ENCODE measurements at places on chromosomes 5 and 9.

DNA sequence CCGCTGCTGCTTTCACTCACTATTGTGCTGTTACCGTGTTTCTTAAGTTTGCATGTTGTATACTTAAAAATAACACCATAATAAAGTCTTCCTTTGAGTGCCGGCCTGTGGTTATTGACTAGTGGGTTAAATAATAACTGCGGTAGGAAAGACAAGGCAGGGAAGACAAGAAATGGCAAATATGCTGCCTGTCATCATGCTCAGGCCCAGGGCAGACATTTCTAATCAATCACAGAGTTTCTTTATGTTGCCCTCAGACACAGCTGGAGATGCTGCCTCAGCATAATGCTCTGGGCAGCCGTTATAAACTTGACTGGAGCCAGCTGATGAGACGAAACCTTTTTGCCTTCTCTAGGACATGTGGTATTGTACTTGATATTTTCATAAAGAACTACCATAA lies 215.0 kb downstream of the GAPVD1 start:
- DNase-seq: no peak
- H3K27ac ChIP-seq: no peak overlapping the region
- no peaks in the 10 kb centered on the region for H3K27me3 ChIP-seq
- H3K4me3 ChIP-seq: no peak overlapping the region
- H3K36me3 ChIP-seq: peaks cover 9% of the 10 kb centered on the region

DNA sequence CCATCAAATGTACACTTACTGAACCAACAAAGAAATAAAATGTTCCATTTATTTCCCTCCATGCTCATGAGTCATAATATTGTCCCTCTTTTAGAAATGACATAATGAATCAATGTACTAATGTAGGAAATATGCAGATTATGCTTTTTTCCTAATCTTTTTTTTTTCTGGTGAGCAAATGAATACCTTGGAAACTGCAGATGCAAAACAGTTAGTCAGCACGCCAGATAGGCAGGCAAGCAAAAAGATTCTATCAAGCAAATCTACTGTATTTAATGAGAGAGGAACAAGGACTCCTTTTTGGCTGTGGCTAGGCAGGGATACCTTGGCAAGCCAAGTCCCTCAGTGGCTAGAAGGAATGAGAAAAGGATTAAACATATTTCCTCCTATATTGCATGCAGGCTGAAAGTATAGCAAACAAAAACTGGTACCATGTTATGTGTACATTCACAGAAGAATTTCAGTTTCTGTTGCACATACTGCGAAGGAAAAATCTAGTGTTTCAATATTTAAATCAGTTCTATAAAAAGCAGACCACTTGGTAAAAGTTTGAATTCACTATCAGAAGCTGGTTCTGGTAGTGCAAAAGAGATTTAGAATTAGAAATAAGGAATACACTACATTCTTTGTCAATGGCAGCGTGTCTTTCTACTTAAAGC lies 605.4 kb downstream of the TLE1 start:
- no peak overlapping the region for H3K27ac ChIP-seq
- H3K27me3 ChIP-seq: no peaks in the 10 kb centered on the region
- DNase-seq: no peak
- no peaks in the 10 kb centered on the region for H3K4me1 ChIP-seq
- no peaks in the 10 kb centered on the region for H3K36me3 ChIP-seq

DNA sequence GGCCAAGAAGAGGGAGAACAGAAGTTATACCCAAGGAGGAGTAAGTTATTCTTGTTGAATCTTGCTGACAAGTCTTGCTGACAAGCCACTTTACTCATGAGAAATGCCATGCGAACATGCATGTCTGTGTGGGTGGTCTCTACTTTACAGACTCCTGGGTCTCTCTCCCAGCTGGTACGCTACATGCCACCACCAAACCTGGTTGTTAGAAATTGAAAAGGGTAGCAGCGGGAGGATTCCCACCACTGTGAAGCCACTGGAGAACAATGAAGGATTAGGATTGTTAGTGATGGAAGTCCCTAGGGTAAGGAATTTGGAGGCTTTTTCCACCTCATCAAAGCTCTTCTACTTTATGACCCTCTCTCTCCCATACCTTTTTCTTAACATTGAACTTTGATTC lies 53.6 kb upstream of the GABRB2 start:
- no peaks in the 10 kb centered on the region for H3K4me1 ChIP-seq
- H3K27me3 ChIP-seq: no peaks in the 10 kb centered on the region
- no peak overlapping the region for H3K4me3 ChIP-seq
- no peaks in the 10 kb centered on the region for H3K36me3 ChIP-seq
- no peak for DNase-seq
- no peak overlapping the region for H3K27ac ChIP-seq

DNA sequence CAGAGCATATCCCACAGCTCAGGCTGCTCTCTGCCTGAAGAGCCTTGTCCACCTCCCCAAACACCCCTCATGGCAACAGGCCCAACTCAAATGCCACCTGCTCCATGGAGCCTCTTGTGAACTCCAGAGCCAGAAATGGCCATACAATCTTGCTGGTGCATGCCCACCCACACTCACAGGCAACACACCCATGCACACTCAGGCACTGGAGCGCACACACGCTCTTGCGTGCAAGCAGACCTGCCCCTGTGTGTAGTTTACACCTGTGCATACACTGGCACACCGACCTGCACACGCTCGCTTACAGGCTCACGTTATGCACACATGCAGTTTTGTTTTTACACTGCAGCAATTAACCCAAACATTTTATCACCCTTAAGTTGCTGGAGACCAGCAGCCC lies 40.0 kb downstream of the HRH2 start:
- H3K36me3 ChIP-seq: peaks cover 10% of the 10 kb centered on the region
- peak overlapping the region; percentile 45 for H3K27ac ChIP-seq

DNA sequence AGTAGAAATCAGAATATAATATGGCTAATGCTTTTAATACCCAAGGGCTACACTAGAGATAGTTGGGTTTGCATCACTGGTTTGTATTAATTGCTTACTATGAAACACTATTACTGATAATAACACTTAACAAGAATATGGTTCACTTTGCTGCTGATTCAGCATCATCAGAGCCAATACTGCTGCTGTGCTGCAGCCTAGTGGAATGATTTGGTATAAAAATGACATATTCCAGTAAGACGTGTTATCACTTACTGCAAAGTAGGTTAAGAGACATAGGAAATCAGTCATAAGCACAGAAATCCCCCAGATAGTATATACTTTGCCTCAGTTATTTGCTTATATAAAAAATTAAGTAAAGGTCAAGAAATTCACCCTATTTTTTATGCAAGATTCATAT lies 2.8 kb downstream of the CDH10 start:
- no peaks in the 10 kb centered on the region for H3K4me1 ChIP-seq
- no peaks in the 10 kb centered on the region for H3K27me3 ChIP-seq
- no peaks in the 10 kb centered on the region for H3K36me3 ChIP-seq
- no peak overlapping the region for H3K27ac ChIP-seq
- DNase-seq: no peak

DNA sequence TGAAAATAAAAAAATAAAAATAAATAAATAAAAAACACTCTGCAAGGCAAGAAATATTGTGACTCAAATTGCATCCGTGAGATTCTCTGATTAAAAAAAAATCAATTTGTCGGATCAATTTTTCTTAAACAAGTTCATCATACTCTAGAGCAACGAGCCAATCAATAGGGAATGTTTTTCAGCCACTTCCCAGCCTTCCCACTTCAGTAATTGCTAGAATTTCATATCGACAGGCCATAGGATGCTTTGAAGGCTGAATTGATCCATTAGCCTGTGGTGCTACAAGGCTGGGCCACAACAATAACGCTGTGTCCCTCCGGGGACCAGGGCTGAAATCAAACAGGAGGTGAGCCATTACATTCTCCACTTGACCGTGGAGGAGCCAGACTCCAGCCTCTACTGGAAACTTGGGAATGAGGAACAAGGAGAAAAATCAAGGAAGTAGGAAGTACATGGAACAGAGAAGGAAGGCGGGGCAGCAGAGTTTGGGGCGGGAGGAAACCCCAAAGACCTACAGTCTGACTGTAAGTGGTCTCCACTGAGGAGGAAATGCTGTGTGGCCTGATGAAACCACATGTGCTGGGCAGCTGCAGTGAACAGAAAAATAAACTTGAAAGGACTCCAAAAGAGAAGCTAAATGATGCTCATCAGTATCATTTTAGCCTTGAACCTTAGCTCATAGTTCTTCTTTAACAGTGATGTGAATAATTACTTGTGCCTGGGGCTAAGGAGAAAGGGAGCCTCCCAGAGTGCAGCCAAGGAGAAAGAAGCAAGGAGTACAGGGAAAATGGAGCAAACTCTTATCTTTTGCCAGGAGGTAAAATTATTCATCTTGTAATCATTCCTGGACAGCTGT lies 308.6 kb downstream of the TLE1 start:
- H3K4me3 ChIP-seq: no peak overlapping the region
- H3K27ac ChIP-seq: no peak overlapping the region
- H3K4me1 ChIP-seq: no peaks in the 10 kb centered on the region
- no peaks in the 10 kb centered on the region for H3K27me3 ChIP-seq

- H3K4me1 ChIP-seq: peaks cover 21% of the 10 kb centered on the region
- peaks cover 71% of the 10 kb centered on the region for H3K27me3 ChIP-seq
- H3K36me3 ChIP-seq: peaks cover 17% of the 10 kb centered on the region
Measured at GRCh38 chr5:1662559-1663085, 137.0 kb downstream of the MRPL36 start.

- no peak overlapping the region for H3K27ac ChIP-seq
- no peak for DNase-seq
- peaks cover 60% of the 10 kb centered on the region for H3K27me3 ChIP-seq
- H3K4me1 ChIP-seq: peaks cover 4% of the 10 kb centered on the region
Measured at GRCh38 chr9:91677822-91678436, 254.3 kb upstream of the NFIL3 start.

- no peaks in the 10 kb centered on the region for H3K36me3 ChIP-seq
- no peaks in the 10 kb centered on the region for H3K27me3 ChIP-seq
- peak overlapping the region; percentile 34 for H3K27ac ChIP-seq
- H3K4me1 ChIP-seq: peaks cover 35% of the 10 kb centered on the region
Measured at GRCh38 chr5:76456258-76456657, 53.2 kb downstream of the IQGAP2 start.

Data from T-helper 17 cell (primary cell).